GM23248 (cell line): ENCODE measurements at places on chromosomes 7 and 10. TPM values are rescaled to one million over a fixed set of nuclear protein-coding genes. Genes with fewer than 3 reads are reported as not detected.
A peak's percentile ranks its signal among the peaks of the same experiment; 100 is the strongest.

DNA sequence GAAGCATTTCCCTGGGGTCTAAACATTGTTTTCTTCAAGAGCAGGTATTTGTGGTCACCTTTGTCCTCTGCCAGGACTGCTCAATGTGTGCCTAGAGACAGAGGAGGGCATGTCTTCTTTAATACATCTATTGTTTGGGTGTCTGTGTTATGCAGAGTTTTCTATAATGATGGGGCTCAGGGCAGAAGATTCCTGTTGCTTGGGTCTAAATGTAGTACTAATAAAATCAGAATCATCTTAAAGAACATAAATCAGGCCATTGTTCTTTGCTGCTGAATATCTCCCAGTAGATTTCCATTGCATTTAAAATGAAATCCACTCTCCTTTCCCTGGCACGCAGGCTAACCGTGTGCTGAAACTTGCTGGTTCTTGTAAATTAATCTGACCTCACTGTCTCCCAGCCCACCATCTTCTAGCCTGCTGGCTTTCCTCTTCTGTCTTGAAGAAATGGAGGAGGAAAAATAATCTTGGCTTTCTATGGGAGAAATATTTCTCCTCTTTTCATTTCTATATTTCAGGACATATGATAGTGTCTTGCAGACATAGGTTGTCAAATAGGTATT, 1396.8 kb downstream of the GATA3 start:
- DNase-seq, result no peak
- no peaks in the 10 kb centered on the region for H3K4me1 ChIP-seq
- no peaks in the 10 kb centered on the region for H3K36me3 ChIP-seq
- H3K4me3 ChIP-seq, result no peak overlapping the region
- no peaks in the 10 kb centered on the region for H3K27me3 ChIP-seq

DNA sequence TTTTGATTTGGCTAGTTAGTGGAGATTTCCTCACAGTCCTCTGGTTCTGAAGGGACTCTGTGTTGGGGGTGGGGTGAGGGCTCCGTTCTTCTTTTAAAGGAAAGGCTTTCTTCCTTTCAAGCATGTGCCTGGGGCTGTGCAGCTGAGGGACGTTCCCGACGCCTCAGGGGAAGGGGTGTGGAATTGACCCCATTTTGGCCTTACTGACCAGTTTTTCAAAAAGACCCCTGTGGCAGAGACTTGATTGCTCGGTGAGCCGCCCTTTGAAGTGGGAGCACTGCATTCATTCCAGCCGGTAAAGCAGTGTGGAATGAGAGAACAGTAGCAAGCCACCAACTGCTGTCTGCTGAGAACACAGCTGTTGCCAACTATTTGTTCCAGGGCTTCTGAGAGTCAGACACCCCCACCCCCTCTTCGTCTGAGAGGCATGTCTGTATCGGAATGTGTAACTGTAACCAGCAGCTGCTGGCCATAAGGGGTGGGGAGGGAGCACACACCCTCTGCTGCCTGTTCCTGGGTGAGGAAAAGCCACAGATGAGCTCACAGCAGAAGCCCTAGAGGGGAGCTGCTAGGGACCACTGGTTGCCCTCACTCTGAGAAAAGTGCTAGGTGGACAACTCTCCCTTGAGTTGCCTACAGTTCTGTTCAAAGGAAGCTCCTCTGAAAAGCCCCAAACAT, 33.2 kb downstream of the WBP1L start:
- peak overlapping the region; percentile 78 for H3K27ac ChIP-seq
- no peaks in the 10 kb centered on the region for H3K27me3 ChIP-seq
- H3K4me1 ChIP-seq, result peaks cover 63% of the 10 kb centered on the region
- peak; percentile 96 for DNase-seq
- no peaks in the 10 kb centered on the region for H3K36me3 ChIP-seq

GRCh38 chr10:97888641-97889262, 39.1 kb downstream of the GOLGA7B start:
- DNase-seq, result peak; percentile 78
- peaks cover 12% of the 10 kb centered on the region; the same call in 1 of the 2 replicates for H3K27me3 ChIP-seq
- H3K4me3 ChIP-seq, result no peak overlapping the region
- H3K4me1 ChIP-seq, result peaks cover 5% of the 10 kb centered on the region; the same call in 1 of the 2 replicates
- no peaks in the 10 kb centered on the region for H3K36me3 ChIP-seq

- H3K4me3 ChIP-seq, result no peak overlapping the region
- H3K27ac ChIP-seq, result no peak overlapping the region
- no peaks in the 10 kb centered on the region for H3K27me3 ChIP-seq
- DNase-seq, result no peak
- no peaks in the 10 kb centered on the region for H3K36me3 ChIP-seq
Measured at GRCh38 chr7:26438078-26438477, 146.4 kb downstream of the SNX10 start.

- H3K4me3 ChIP-seq, result no peak overlapping the region
- H3K27ac ChIP-seq, result no peak overlapping the region
- no peak for DNase-seq
- H3K27me3 ChIP-seq, result no peaks in the 10 kb centered on the region
- no peaks in the 10 kb centered on the region for H3K4me1 ChIP-seq
Measured at GRCh38 chr10:67114945-67115344, 189.1 kb downstream of the LRRTM3 start.

GRCh38 chr10:28676326-28676967, 874 bp upstream of the BAMBI start:
- H3K4me1 ChIP-seq, result no peaks in the 10 kb centered on the region
- peaks cover 55% of the 10 kb centered on the region for H3K27me3 ChIP-seq
- H3K27ac ChIP-seq, result no peak overlapping the region
- DNase-seq, result peak; percentile 45
- peak overlapping the region; percentile 73 for H3K4me3 ChIP-seq

- H3K36me3 ChIP-seq, result no peaks in the 10 kb centered on the region
- H3K4me3 ChIP-seq, result no peak overlapping the region
- peaks cover 19% of the 10 kb centered on the region for H3K4me1 ChIP-seq
- DNase-seq, result peak; percentile 68
Measured at GRCh38 chr7:34277016-34277802, 371.9 kb downstream of the BMPER start.

DNA sequence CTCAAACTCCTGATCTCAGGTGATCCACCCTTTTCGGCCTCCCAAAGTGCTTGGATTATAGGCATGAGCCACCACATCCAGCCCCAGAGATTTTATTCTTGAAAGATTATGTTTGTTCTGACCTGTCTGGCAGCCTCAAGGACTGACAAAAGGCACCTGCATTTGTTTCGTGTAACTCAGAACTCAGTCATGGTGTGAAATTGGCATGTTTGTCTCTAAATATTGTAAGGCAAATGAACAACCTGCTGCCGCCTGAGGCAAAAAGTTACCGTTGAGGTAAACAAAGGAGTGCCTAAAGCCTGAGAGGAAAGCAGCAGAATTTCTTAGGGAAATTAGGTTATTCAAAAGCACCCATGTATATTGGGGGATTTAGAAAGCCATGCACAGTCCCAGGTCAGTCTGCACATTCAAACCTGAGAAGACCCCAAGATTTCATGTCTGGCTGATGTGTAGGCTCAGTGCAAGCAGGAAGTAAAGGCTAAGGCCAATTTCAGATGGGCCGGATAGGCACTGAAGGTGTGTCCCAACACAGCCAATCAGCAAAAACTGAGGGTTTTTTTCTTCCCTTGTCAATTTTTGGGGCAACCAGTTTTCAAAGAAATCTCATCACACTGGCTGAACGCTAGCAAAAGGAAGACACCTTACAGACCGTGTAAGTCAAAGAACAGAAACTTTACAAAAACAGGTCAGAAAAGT, 33.3 kb upstream of the HHEX start:
- H3K27me3 ChIP-seq, result no peaks in the 10 kb centered on the region
- H3K4me3 ChIP-seq, result no peak overlapping the region
- H3K36me3 ChIP-seq, result 0 out of 2 replicates have a peak, but pooled peaks cover 5% of the 10 kb centered on the region
- no peaks in the 10 kb centered on the region for H3K4me1 ChIP-seq

DNA sequence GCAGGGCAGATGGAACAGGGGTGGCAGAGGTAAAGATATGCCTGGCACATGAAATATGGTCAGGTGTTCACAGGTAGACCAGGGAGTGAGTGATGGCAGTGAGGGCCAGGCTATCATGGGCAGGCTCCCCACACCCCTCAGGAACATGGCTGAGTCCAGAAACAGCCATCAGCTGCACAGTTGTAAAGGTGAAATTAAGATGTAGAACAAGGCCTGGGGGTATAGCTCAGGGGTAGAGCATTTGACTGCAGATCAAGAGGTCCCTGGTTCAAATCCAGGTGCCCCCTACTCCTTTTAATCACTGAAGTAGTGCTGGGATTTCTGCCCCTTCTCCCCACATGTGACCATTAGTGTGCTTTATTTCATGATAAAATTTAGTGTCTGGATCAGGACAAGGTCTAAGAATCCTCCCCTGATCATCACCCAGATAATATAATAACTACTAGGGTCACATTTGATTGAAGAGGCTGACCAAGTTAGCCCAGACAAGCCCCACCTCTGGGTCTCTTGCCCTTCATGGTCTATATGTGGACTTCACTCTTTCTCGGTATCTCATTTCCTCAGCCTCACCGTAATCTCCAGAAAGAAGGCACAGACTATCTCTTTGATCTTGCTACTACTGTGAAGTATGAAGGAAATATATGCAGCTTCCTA, 69.0 kb downstream of the ZNF783 start:
- no peaks in the 10 kb centered on the region; the same call in 1 of the 2 replicates for H3K27me3 ChIP-seq
- no peaks in the 10 kb centered on the region for H3K4me1 ChIP-seq
- H3K36me3 ChIP-seq, result no peaks in the 10 kb centered on the region
- H3K4me3 ChIP-seq, result no peak overlapping the region
- DNase-seq, result no peak
- no peak overlapping the region for H3K27ac ChIP-seq

SYT15 gene
- total RNA-seq, result 0.89 and 1.2 TPM in 2 replicates

- H3K4me3 ChIP-seq, result peak overlapping the region; percentile 100
- peaks cover 7% of the 10 kb centered on the region for H3K4me1 ChIP-seq
- no peaks in the 10 kb centered on the region for H3K27me3 ChIP-seq
- H3K27ac ChIP-seq, result peak overlapping the region; percentile 79
- H3K36me3 ChIP-seq, result no peaks in the 10 kb centered on the region
- peak; percentile 55 for DNase-seq
Measured at GRCh38 chr7:100865938-100866728, 1.1 kb upstream of the TRIP6 start.

DNA sequence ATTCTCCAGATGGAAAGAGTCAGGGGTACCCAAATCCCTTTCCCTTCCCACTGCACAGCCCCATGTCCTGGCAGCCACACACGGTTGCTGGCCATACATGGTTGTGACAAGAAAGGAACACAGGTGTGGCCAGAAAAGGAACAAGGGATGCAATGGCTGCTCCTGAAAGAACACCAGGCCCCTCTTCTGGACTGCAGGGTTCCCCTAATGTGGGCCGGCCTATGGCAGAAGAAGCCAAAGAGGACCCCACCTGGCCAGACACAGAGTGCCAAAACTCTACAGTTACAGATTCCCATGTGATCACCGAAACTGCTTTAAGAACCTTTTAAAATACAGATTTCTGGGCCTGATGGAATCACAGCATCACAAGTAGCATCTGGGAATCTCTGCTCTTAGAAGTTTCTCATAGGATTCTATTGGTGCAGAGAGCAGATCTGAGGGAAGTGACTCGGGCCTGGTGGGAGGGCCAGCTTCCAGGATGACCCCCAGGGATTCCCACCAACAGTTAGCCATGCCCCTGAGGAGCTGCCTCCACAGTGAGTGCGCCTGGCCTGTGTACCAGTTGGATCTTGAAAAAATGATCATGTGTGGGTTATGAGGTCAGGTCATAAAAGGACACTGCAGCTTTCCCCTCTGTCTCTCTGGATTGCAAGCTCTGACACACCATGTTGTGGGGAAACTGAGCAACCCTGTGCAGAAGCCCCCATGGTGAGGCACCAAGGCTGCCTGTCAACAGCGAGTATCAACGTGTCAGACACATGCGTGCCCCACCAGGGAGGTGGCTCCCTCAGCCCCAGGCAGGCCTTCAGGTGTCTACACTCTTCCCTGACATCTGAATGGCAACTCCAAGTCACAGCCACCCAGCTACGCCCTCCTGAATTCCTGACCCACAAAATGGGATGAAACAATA, 89.6 kb upstream of the LANCL2 start:
- no peaks in the 10 kb centered on the region for H3K4me1 ChIP-seq
- H3K27me3 ChIP-seq, result peaks cover 14% of the 10 kb centered on the region; the same call in 1 of the 2 replicates
- DNase-seq, result no peak
- H3K36me3 ChIP-seq, result no peaks in the 10 kb centered on the region
- no peak overlapping the region for H3K4me3 ChIP-seq

- no peaks in the 10 kb centered on the region for H3K27me3 ChIP-seq
- no peak overlapping the region for H3K27ac ChIP-seq
- no peaks in the 10 kb centered on the region for H3K4me1 ChIP-seq
- DNase-seq, result peak; percentile 12
- no peaks in the 10 kb centered on the region for H3K36me3 ChIP-seq
Measured at GRCh38 chr7:19437446-19437845, 271.4 kb downstream of the POLR1F start.

GSTO1 gene
- total RNA-seq, result 143 and 236 TPM in 2 replicates

CRTAC1 gene
- 0.13 TPM in 1 of 2 replicates, not detected in the other for total RNA-seq

- H3K4me1 ChIP-seq, result no peaks in the 10 kb centered on the region
- no peak overlapping the region for H3K4me3 ChIP-seq
- peak; percentile 53 for DNase-seq
- H3K36me3 ChIP-seq, result no peaks in the 10 kb centered on the region
Measured at GRCh38 chr7:22295402-22296264, 61.3 kb downstream of the RAPGEF5 start.

MTG1 gene
- 22.8 and 26.1 TPM in 2 replicates for total RNA-seq

MSS51 gene
- total RNA-seq, result 1.0 and 1.5 TPM in 2 replicates

SH2D4B gene
- total RNA-seq, result not detected in 2 replicates

DNA sequence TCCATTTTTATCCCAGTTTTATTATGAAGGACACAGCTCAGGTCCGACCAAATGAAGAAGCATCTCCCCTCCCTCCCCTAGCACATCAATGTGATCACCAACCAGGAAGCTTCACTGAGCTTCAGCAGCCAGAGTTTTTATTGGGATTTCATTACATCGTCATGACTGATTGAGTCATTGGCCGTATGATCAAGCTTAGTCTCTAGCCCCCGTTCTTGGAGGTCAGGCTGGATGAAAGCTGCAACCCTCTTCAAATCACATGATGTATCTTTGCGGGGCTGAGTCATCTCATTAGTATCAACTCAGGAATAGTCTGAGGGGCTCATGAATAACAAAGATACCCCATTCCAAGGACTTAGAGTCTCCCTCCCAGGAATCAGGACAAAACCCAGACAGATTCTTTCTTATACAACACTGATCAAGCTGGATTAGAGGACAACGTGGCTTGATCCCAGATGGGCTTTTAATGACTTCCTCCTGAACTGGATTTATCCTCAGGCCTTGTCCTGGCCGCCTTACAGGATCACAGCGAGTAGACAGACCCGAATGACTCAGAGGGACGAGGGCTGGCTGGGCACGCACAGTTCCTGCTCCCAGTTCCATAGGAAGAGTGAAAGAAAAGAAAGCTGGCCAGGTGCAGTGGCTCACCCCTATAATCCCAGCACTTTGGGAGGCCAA, 14.5 kb downstream of the LIMK1 start:
- peaks cover 9% of the 10 kb centered on the region for H3K36me3 ChIP-seq
- no peak overlapping the region for H3K4me3 ChIP-seq
- peak overlapping the region; percentile 93 for H3K27ac ChIP-seq
- H3K27me3 ChIP-seq, result no peaks in the 10 kb centered on the region
- peak; percentile 98 for DNase-seq
- peaks cover 42% of the 10 kb centered on the region for H3K4me1 ChIP-seq
